ENCODE measurements at places on chromosomes 2 and 18.

GRCh38 chr18:55266981-55267380, 307.7 kb upstream of the CCDC68 start:
- H3K4me3 ChIP-seq: no peak overlapping the region
- H3K27me3 ChIP-seq: no peaks in the 10 kb centered on the region
- H3K4me1 ChIP-seq: no peaks in the 10 kb centered on the region
- no peaks in the 10 kb centered on the region for H3K36me3 ChIP-seq
- no peak for DNase-seq

GRCh38 chr2:219523031-219523671, 8.9 kb downstream of the ASIC4 start:
- H3K27ac ChIP-seq: no peak overlapping the region
- H3K4me1 ChIP-seq: peaks cover 27% of the 10 kb centered on the region
- no peaks in the 10 kb centered on the region for H3K36me3 ChIP-seq
- no peaks in the 10 kb centered on the region for H3K27me3 ChIP-seq
- DNase-seq: no peak

DNA sequence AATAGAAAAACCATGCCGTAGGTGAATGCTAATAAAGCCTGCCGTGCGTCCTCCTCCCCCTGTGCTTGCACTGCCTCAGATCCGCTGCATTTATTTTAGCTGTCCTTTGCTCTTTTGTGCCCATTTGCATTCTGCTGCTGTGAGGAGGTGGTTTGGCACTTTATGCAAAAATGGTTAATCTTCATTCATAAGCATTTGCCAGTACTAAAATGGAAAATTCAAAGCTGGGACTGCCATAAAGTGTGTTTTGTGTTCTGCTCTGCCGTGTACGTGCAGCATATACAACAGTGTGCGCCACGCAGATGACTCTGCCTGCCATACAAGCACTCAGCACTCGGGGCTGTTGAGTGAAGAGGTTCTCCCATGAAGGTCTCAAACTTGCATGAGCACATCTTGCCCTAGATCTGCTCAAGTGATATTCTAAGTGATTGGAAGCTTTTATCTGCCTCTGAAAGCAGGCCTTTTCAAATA, 73.6 kb downstream of the SPATS2L start:
- no peak overlapping the region for H3K4me3 ChIP-seq
- no peaks in the 10 kb centered on the region for H3K27me3 ChIP-seq
- peaks cover 44% of the 10 kb centered on the region for H3K4me1 ChIP-seq

- no peak overlapping the region for H3K4me3 ChIP-seq
- H3K27me3 ChIP-seq: no peaks in the 10 kb centered on the region
- no peaks in the 10 kb centered on the region for H3K4me1 ChIP-seq
Measured at GRCh38 chr2:140836826-140837225, 1294.0 kb downstream of the LRP1B start.

DNA sequence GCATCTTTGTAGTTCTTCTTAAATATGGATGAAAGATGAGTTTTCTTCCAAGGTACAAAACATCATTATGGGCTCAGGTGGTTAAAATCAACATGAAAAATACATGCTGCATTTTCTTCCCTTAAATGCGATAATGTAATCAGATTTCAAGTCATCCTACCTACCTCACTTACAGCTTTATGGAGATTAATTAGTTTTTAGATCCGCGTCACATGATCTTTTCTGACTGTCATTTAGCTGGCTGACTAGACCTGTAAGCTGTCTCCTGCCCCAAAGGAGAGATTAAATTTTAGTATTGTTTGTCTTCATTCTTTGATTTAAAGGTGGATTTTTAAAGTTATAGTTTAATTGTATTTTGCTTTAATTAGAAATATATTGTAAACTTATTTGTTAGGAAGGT, 678.0 kb upstream of the ZEB2 start:
- H3K4me3 ChIP-seq: no peak overlapping the region
- H3K36me3 ChIP-seq: no peaks in the 10 kb centered on the region
- no peaks in the 10 kb centered on the region for H3K4me1 ChIP-seq
- no peaks in the 10 kb centered on the region for H3K27me3 ChIP-seq
- DNase-seq: no peak
- no peak overlapping the region for H3K27ac ChIP-seq

GRCh38 chr18:79377187-79377891, 18.4 kb upstream of the NFATC1 start:
- no peaks in the 10 kb centered on the region for H3K27me3 ChIP-seq
- H3K4me3 ChIP-seq: no peak overlapping the region
- H3K27ac ChIP-seq: no peak overlapping the region
- peaks cover 32% of the 10 kb centered on the region for H3K36me3 ChIP-seq

DNA sequence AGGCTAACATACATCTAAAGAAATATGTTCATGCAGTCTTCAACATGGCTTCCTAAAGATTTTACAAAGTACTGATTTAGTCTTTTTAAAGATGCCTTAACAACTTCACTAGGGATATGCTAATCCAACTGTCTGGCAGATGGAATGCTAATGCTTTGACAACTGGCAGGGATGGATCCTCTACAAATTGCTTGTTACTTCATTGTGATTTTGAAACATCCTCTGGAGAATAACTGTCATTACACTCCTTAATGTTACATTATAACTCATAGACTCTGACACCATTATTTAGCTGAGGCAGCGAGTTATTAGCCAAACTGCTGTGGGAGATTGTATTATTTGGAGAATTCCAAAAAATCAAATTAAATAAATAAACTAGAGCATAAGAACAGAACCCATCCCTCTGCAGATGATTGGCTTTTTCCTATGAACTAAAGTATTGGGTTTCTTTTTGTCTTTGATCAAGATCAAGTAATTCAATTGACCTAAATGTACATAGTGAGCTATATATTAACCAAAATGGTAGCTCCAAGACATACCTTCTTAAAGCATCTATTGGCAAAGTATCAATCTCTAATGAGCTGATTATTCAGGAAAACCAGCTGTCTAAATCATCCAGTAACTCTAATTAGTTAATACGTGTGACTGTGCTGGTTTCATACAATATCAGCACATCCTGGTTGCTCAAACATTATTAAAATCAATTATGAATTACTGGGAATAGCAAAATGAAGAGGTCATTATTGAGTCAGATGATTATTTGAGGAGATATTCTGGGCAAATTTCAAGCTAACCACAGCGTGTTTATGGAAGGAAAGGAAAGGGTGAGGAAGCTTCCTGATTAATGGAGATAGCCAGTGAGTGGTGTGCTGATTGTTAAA, 321.3 kb upstream of the TFPI start:
- H3K27ac ChIP-seq: no peak overlapping the region
- H3K27me3 ChIP-seq: no peaks in the 10 kb centered on the region
- DNase-seq: no peak
- no peaks in the 10 kb centered on the region for H3K36me3 ChIP-seq
- H3K4me3 ChIP-seq: no peak overlapping the region

GRCh38 chr18:8140841-8141501, 468.3 kb upstream of the RAB12 start:
- no peaks in the 10 kb centered on the region for H3K27me3 ChIP-seq
- H3K4me3 ChIP-seq: no peak overlapping the region
- H3K27ac ChIP-seq: peak overlapping the region; percentile 43
- no peaks in the 10 kb centered on the region for H3K36me3 ChIP-seq

- no peak for DNase-seq
- no peak overlapping the region for H3K4me3 ChIP-seq
- no peaks in the 10 kb centered on the region for H3K36me3 ChIP-seq
- H3K4me1 ChIP-seq: no peaks in the 10 kb centered on the region
Measured at GRCh38 chr2:11320698-11321492, 23.5 kb downstream of the ROCK2 start.

- no peaks in the 10 kb centered on the region for H3K36me3 ChIP-seq
- H3K27me3 ChIP-seq: no peaks in the 10 kb centered on the region
- no peak overlapping the region for H3K27ac ChIP-seq
- DNase-seq: no peak
- no peaks in the 10 kb centered on the region for H3K4me1 ChIP-seq
Measured at GRCh38 chr2:208982831-208983230, 441.0 kb upstream of the MAP2 start.

GRCh38 chr2:71950256-71951082, 197.2 kb downstream of the CYP26B1 start:
- no peaks in the 10 kb centered on the region for H3K27me3 ChIP-seq
- H3K4me1 ChIP-seq: no peaks in the 10 kb centered on the region
- H3K27ac ChIP-seq: no peak overlapping the region
- peak; percentile 71 for DNase-seq
- H3K36me3 ChIP-seq: no peaks in the 10 kb centered on the region

DNA sequence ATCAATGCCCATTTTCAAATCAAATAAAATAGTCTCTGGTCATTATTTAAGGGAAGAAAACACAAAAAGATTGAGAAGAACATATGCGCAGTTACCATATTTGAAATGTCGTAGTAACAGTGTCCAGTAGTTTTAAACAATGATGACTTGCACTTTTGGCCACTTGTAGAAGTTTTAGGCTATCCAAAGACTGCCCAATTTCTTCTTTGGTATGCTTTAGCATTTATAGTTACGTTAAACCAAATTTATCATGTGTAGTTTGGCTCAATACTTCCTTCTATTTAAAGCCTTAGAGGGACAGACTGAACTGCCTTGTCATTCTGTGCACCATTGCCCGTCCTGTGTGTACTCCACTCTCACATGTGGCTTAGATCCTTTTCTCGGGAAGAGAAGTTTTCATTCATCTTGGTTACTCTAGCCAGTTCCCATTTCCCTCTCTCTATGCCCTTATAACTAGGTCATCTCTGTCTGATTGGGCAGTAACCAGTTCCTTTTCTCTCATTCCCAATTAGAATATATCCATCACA, 84.8 kb upstream of the TTN start:
- DNase-seq: no peak
- H3K27ac ChIP-seq: no peak overlapping the region
- H3K4me3 ChIP-seq: no peak overlapping the region
- H3K36me3 ChIP-seq: no peaks in the 10 kb centered on the region
- H3K4me1 ChIP-seq: peaks cover 4% of the 10 kb centered on the region

- H3K27me3 ChIP-seq: no peaks in the 10 kb centered on the region
- no peak overlapping the region for H3K27ac ChIP-seq
- H3K4me1 ChIP-seq: no peaks in the 10 kb centered on the region
- no peaks in the 10 kb centered on the region for H3K36me3 ChIP-seq
- DNase-seq: no peak
Measured at GRCh38 chr2:52404866-52405265, 1362.7 kb upstream of the CHAC2 start.

DNA sequence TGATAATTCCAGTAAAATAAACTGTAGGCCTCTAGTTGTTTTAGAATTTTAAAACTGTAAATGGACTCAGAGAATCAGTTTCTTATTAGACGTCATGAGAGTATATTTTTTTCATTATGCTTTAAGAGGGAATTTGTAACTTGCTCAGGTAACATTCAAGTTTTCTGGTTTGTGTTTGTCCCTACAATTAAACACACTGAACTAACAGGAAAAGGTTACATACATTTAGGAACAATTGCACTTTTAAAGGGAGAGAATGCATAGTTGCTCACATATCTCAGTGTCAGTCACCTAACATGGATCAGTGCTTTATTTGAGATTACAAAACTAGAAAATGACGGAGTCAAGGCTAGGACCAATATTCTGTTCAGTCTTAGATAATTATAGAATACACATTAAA, 3.1 kb downstream of the COL3A1 start:
- no peak for DNase-seq
- no peaks in the 10 kb centered on the region for H3K36me3 ChIP-seq
- H3K27ac ChIP-seq: peak overlapping the region; percentile 86
- peak overlapping the region; percentile 30 for H3K4me3 ChIP-seq

GRCh38 chr18:47696870-47697269, 233.6 kb downstream of the SMAD2 start:
- DNase-seq: no peak
- H3K36me3 ChIP-seq: no peaks in the 10 kb centered on the region
- no peaks in the 10 kb centered on the region for H3K27me3 ChIP-seq
- no peaks in the 10 kb centered on the region for H3K4me1 ChIP-seq
- no peak overlapping the region for H3K4me3 ChIP-seq
- H3K27ac ChIP-seq: no peak overlapping the region

DNA sequence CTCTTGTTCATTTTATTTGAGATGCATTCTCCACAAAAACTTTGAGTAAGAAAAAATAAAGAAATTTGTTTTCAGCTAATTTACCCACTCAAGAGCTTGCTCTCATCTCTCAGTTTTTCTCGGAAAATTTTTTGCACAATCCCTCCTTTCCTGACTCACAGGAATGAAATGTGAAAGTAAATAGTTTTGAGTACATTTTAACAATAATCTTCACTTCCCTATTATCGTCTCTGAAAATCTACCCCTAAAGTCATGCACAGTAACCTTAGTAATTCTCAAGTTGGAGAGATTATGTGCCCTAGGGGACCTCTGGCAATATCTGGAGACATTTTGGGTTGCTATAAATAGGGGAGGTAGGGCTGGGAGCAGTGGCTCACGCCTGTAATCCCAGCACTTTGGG, 2.6 kb downstream of the CYB5A start:
- H3K36me3 ChIP-seq: no peaks in the 10 kb centered on the region
- H3K4me3 ChIP-seq: peak overlapping the region; percentile 0
- no peak for DNase-seq
- peak overlapping the region; percentile 87 for H3K27ac ChIP-seq
- H3K27me3 ChIP-seq: no peaks in the 10 kb centered on the region

DNA sequence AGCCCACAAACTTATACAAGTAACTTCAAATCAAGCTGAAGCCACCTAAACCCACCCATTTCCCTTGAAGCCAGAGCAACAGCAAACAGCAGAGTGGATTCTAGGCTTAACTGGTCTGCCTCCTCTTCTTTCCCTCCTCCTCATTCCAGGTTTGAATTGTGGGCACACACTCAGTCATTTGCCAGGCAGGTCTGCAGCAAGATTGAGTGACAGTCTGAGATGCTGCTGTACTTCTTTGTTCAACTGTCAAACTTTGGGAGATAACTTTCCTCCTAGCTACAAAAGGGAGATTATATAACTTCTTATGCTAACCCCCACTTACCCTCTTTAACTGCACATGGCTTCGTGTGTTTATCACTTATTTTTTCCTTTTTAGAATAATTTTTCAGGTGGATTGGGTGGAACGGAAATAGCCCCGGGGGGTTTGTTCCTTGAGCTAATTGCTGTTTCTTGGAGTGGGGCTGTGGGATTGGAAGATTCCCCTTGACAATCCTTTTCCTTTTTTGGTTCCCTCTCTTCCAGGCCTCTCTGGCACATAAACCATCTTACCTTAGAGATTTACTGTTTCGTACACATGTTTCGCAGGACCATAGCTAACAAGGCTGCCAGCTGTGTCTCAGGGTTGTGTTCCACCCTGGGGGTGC, 55.0 kb downstream of the RNF144A start:
- no peak overlapping the region for H3K27ac ChIP-seq
- H3K27me3 ChIP-seq: no peaks in the 10 kb centered on the region
- DNase-seq: no peak
- peaks cover 20% of the 10 kb centered on the region for H3K4me1 ChIP-seq
- H3K36me3 ChIP-seq: no peaks in the 10 kb centered on the region

GRCh38 chr18:3995476-3996102, 459.5 kb downstream of the DLGAP1 start:
- H3K27ac ChIP-seq: no peak overlapping the region
- no peaks in the 10 kb centered on the region for H3K4me1 ChIP-seq
- H3K4me3 ChIP-seq: no peak overlapping the region
- no peaks in the 10 kb centered on the region for H3K36me3 ChIP-seq

- H3K4me3 ChIP-seq: no peak overlapping the region
- H3K27me3 ChIP-seq: no peaks in the 10 kb centered on the region
- no peaks in the 10 kb centered on the region for H3K36me3 ChIP-seq
- no peak overlapping the region for H3K27ac ChIP-seq
- DNase-seq: no peak
- H3K4me1 ChIP-seq: no peaks in the 10 kb centered on the region
Measured at GRCh38 chr2:18077231-18077630, 198.8 kb downstream of the KCNS3 start.

GRCh38 chr2:20634507-20635112, 16.3 kb downstream of the HS1BP3 start:
- peak; percentile 57 for DNase-seq
- H3K27ac ChIP-seq: peak overlapping the region; percentile 5
- H3K4me3 ChIP-seq: no peak overlapping the region
- peaks cover 66% of the 10 kb centered on the region for H3K36me3 ChIP-seq
